Activated T-helper 1 cell treated with anti-CD3 and anti-CD28 coated beads, Interleukin-2, amount 50 U/mL, for 16 hours (primary cell): ENCODE measurements at places on chromosomes 3 and 15.

- DNase-seq: no peak
Observed at GRCh38 chr15:79399606-79400005, 32.5 kb upstream of the MINAR1 start.

- DNase-seq: no peak
Observed at GRCh38 chr15:37204692-37205091, 104.3 kb upstream of the MEIS2 start.

DNA sequence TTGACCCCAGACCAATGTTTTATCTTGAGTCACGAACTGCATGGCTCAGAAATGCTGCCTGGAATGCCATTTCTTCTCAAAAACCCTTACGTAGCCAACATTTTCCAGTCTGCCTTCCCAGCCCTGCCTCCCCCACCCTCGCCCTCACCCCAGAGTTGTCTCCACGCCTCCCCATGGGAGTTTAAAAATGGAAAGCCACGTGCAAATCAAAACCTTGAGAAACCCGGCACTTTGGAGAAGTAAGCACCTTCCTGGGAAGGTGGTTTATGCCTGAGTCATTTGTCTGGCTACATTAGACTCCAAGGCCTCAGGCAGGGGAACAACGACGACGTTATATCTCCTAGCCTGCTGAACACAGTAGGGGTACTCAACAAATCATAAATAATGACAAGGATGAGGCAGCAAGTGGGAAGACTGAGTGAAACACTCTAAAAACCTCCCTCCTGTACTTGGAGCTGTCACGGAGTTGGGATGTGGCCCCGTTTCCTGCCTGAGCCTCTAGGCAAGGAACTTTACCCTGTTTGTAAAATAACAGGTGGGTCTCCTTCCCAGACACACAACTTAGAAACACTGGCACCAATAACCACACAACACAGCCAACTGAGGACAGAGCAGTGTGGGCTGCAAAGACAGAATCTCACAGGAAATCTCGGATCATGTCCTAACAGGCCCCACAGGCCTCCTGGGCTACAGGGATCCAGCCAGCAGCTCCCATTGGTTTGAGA is 179.1 kb downstream of the NTRK3 start:
- no peak for DNase-seq

DNA sequence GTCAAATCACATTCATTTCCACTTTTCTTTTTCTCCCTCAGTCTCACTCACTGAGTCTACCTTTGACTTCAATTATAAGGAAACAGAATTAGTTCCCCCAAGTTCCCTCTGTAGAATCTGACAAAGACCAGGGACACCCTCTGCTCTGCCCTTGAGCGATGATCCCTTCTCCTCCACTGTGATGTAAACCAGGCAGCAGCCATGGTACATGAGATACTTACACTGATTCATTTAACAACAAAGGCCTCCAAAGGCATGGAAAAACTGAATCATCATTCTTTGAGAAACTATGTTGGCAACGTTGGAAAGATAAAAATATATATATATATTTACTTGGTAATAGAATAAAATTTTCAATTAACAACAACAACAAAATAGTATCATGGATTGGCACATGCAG is 84.1 kb downstream of the P3H2 start:
- DNase-seq: no peak

DNA sequence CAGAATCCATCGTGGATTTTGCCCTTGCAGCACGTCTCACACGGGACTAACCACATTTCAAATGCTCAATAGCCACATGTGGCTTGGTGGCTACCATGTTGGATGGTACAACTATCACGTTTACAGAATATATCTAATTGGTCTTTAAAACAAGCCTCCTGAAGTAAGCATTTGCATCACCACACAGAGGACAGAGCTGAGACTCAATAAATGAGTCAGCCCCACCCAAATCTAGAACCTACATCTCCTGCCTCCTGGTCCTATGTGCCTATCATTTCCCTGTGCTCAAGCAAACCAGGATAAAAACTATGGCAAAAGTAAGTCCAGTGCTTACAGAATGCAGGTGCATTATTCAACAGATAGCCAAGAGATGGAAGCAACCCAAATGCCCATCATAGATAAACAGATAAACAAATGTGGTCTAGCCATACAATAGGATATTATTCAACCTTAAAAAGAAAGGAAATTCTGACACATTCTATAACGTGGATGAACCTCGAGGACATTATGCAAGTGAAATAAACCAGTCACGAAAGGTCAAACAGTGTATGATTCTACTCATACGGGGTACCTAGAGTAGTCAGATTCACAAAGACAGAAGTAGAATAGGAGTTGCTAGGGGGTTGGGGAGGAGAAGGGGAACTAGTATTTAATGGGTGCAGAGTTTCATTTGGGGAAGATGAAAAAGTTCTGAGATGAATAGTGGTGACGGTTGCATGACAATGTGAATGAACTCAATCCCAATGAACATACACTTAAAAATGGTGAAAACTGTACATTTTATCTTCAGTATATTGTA is 43.9 kb downstream of the SRGAP3 start:
- DNase-seq: no peak

- no peak for DNase-seq
Observed at GRCh38 chr15:88185584-88185983, 71.0 kb downstream of the NTRK3 start.

DNA sequence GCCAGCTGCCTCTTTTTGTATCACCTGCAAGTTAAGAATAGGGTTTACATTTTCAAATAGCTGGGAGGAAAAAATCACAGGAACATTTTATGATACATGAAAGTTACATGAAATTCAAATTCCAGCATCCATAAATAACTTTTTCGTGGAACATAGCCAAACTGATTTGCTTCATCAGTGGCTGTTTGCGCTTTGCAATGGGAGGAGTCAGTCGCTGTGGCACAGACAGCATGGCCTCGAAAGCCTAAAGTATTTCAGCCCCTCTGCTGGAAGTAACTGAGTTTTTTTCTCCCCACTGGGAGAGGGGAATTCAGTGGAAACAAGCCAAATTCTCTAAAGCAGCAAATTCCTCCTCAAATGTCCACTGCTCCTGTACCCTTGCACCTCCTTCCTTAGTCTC is 271.9 kb downstream of the SUCLG2 start:
- DNase-seq: no peak

DNA sequence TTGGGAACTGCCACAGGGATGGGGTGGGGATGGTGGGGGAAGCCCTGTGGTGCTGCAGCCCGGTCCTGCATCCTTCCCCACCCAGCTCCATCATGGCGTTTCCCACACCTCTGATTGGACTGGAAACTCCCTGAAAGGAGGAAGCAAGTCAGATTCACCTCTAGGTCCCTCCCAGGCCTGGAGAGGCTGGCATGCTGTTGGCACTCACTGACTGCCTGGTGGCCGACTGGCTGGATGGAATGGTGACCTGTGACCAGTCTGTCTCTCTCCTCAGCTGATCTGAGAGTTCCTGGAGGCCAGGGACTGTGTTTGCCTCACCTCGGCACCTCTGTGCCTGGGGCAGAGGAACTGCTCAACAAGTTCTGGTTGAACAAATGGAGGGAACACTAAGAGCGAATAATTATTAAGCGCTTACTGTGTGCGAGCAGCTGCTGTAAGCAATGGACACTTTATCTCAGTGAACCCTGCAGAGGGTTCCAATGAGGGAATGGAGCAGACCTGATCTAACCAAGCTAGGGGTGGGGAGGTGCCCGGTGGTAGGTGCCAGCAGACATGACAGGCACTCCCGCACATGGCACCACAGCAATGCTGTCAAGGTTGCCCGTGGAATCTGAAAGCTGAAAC is 3.5 kb upstream of the HHATL start:
- no peak for DNase-seq

DNA sequence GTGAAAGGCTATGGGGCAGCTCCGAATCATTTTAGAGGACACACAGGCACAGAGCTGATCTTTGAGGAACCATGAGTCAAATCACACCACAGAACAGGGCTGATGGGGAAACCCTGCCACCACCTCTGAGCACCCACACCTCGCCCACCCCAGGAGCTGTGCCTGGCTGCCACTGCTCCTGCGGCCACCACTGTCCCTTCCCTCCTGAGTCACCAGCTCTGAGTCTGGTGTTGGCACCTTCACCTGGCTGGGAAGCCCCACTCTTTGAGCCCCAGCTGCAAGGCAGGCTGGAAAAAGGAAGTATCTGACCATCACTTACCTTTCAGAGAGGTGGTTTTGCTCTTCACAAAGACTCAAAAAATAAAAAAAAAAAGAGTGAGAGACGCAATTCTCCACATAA is 63.6 kb upstream of the MEF2A start:
- DNase-seq: no peak

GRCh38 chr3:171349392-171349791 is 110.8 kb downstream of the TNIK start:
- DNase-seq: no peak

GRCh38 chr3:108292905-108293328 is 3.4 kb upstream of the HHLA2 start:
- DNase-seq: no peak

GRCh38 chr3:88930611-88931010 is 176.8 kb upstream of the EPHA3 start:
- no peak for DNase-seq

- DNase-seq: no peak
Observed at GRCh38 chr3:57064572-57064971, 4.1 kb downstream of the SPATA12 start.

DNA sequence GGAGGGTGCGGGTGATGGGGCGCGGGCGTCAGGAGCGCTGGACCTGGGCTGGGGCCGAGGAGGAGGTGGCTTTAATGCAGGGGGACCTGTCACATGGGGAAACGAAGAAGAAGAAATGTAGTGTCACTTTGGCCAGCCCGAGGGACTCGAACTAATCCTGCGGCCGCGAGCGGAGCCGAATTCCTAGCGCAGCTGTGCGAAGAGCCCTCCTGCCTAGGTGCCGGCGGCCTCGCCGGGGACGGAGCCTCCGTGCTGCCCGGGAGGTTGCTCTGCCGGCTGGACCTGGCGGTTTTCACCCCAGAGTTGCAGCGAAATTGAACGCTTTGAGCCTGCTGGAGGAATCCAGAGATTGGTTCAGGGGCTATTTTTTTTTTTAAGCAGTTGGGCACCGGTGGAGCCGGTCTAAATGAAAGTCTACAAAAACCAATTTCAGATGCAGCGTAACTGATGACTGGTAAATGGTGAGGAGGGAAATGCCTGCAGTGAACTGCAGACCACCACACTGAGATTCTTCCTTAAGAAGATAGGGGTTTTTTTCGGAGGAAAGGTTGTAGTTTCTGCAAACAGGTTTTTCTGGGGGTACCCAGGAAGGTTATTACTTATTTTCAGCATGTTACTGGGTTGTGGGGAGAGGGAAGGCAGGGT is 662 bp downstream of the TMEM108 start:
- no peak for DNase-seq

GRCh38 chr15:56468401-56468800 is 3.5 kb upstream of the MNS1 start:
- DNase-seq: no peak

DNA sequence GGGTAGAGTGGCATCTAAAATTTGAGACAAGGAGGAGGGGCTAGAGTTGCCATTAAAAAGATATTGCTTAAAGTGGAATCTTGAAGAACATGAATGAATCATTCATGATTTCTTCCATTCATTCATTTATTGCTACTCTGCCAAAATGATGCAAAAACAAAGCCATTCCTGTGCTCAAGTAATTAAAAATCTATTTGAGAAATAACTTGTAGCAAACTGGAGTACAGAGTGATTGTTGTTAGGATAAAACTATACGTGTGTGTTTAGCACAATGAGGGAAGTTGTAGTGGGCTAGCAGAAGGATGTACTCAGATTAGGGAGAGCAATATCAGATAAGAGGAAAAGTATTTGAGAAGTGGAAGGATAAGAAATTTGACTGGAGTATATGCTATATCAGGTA is 11.7 kb upstream of the CLDN1 start:
- DNase-seq: no peak

DNA sequence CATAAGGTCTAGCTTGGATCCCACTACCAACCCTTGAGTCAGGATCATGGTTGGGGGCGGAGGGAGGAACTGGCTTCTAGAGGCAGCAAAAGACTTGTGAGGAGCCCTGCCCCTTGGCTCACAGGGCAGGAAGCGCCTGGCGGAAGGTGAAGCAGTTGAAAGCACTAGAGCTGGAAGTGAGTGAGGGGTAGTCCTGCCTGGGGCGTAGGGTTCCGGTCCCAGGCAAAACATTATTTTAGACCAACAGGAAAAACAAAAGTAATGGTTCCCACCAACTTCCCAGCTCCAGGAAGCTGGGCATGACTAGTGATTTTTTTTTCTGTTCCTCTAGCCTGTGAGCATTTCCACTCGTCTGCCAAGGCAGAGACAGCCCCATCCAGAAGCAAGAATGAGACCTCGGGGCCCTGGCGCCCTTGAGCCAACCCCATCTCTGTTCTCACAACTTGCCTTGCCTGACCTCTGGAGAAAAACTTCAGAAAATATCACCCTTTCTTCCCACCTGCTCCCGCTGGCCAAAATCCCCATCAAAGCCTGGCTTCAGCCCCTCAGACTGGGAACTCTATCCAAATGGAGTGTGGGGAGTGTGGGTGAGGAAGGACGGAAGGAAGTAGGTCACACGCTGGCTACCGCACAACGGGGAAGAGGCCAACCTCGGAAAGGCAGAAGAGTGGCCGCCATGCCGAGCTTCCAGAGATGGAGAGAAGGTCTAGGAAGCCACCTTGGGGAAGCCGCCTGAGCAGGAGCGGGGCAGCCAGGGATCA is 57.5 kb downstream of the RBPMS2 start:
- no peak for DNase-seq

DNA sequence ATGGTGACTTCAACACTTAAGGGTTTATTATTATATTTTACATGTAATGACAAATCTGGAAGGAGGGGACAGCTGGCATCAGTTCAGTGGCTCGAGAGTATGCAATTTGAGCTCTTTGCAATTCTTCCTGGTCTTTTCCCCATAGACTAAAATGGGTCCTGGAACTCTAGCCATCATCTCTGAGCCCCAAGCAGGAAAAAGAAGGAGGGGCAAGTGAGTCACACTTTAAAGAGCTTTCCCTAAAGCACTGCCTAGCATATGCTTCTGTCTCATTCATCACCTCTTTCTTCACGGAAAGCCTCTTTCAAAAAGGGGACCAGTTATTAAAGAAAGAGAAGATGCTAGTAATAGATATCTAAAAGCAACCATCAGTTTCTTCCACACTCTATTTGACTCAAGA is 466.3 kb downstream of the ZIC1 start:
- DNase-seq: no peak

DNA sequence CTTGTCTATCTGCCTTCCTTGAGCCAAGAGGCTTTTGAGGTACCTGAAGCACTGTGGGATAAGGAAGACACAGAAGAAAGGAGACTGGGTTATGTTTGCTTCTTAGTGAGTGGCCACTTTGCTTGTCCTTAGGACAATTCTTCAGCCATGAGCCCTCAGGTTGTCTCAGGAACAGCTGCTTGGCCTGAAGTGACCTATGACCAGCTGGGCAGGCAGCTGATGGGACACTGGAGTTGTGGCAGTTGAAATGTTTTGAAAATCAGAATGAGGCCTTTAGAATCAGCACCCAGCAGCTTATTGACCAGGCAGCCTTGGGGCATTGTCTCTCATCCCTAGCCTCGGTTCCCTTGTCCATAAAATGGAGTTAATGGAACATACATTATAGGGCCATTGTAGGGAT is 37.0 kb downstream of the RBP2 start:
- DNase-seq: no peak
